ENCODE measurements at places on chromosomes 2 and 18.

GRCh38 chr18:75323821-75324585 is 103.5 kb downstream of the SMIM21 start:
- no peak for DNase-seq

GRCh38 chr2:206996556-206997065 is 57.3 kb downstream of the CPO start:
- DNase-seq: no peak

- no peak for DNase-seq
Observed at GRCh38 chr18:26327062-26327461, 100.8 kb downstream of the TAF4B start.

GRCh38 chr2:30764021-30764800 is 43.0 kb downstream of the CAPN13 start:
- DNase-seq: no peak

GRCh38 chr2:96116424-96116878 is at the start of gene ADRA2B:
Gene ADRA2B, minus strand, starts transcription at chr2:96116571. Its CDS starts 422 bp downstream, at chr2:96116149.
- DNase-seq: peak; percentile 81

DNA sequence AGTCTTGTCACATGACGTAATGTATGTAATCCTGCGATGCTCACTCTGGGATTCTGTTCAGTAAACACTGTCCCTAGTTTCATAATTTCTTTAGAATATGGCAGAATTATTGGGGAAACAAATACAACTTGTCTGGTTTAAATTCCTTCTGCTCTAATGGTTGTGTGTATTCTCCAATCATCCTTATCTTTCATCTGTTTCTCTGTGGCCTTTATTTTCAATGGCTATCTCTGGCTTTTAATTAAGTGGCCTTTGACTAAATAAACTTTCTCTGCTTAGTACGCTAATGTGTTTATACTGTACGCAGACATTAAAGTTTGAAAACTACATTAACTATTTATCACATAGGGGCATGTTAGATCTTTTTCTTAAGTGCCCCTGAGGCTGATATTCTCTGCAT is 40.9 kb downstream of the CDH7 start:
- DNase-seq: no peak

DNA sequence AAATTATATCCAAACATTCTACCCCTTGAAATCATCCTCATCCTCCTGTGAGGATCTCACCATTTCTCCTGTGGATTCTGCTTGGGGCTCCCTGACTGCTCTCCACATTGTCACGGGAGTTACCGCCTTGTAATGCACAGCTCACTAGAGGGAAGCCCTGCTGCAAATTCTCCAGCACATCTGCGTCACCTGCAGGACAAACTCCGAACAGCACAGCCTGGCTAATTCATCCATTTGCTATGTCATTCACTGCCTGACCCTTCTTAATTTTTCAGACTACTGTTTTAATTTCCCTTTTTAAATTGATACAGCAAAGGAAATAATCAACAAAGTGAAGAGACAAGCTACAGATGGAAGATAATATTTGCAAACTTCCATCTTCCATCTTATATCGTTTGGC is 627.4 kb downstream of the FBXO15 start:
- no peak for DNase-seq

GRCh38 chr2:196260546-196260945 is 89.2 kb upstream of the STK17B start:
- DNase-seq: no peak

- no peak for DNase-seq
Observed at GRCh38 chr18:53556450-53556849, 668.0 kb downstream of the MBD2 start.

DNA sequence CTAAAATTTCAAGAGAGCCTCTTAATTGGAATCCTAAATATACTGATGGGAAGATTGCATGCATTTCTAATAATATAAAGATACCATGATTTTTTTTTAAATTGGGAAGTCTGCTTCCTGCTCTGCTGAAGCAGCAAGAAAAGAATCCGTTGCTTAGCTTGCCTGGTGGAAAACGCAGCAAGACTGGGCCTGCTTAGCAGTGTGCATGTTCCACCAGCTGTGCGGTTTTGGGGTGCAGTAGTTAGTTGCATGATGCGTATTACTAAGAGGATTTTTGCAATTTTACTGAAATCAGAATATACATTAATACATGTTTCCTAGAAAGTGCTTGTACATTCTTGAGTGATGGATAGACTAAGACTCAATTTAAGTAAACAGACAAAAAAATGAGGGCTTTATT is 319.9 kb downstream of the CMPK2 start:
- DNase-seq: no peak

GRCh38 chr2:11122380-11122779 is 32.9 kb upstream of the SLC66A3 start:
- DNase-seq: no peak

GRCh38 chr2:12452185-12452584 is 264.6 kb upstream of the TRIB2 start:
- DNase-seq: no peak

All from stimulated activated CD4-positive, alpha-beta T cell treated with anti-CD3 and anti-CD28 coated beads, TNF-alpha, amount 100 ng/mL, for 4 hours (primary cell).